ENCODE measurements at places on chromosomes 16 and 17.

- no peak for DNase-seq
Measured at GRCh38 chr16:8358937-8359336, 231.4 kb downstream of the TMEM114 start.

- no peak for DNase-seq
Measured at GRCh38 chr17:79616801-79617200, 6.0 kb upstream of the RBFOX3 start.

- no peak for DNase-seq
Measured at GRCh38 chr16:79662669-79663313, 62.3 kb upstream of the MAF start.

DNA sequence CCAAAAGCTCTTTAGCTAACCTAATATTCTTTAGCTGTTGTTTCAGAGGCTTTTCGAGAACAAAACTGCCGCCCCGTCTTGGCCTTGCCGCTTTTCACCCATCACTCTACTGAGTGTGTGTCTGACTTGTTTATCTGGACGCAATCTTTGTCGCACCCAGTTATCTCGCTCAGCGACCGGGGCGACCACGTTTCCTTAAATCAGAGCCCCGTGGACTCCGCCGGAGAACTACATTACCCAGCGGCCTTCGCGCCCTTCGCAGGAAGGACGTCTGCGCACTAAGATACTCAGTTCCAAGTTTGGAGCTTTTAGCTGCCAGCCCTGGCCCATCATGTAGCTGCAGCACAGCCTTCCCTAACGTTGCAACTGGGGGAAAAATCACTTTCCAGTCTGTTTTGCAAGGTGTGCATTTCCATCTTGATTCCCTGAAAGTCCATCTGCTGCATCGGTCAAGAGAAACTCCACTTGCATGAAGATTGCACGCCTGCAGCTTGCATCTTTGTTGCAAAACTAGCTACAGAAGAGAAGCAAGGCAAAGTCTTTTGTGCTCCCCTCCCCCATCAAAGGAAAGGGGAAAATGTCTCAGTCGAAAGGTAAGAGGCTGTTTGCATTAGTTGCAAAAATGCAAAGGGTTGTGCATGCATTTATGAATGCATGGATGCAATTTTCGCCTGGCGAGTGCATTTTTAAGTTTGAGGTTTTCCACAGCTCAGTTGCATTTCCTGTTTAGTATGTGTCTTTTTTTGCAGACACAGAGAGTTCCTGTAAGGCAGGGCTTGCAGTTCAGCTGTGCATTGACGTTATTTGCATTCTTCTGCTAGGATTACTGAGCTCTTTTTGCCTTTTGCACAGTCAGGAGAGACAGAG lies at the start of gene MAP2K6:
Gene MAP2K6, plus strand, starts transcription at position 290 of the 867 bp plus-strand sequence. Its CDS starts 288 bp downstream, at position 578.
- peak; percentile 87 for DNase-seq

Measured in activated CD4-positive, alpha-beta T cell treated with anti-CD3 and anti-CD28 coated beads, Interleukin-2, Interleukin-6, amounts not matched to agents 100 ng/mL and 50 ng/mL, durations not matched to agents 16 hours and 8 hours (primary cell).